ENCODE measurements at places on chromosomes 2 and 18.

GRCh38 chr2:240921995-240922244 is 15.8 kb downstream of the CROCC2 start:
- no peak for DNase-seq

DNA sequence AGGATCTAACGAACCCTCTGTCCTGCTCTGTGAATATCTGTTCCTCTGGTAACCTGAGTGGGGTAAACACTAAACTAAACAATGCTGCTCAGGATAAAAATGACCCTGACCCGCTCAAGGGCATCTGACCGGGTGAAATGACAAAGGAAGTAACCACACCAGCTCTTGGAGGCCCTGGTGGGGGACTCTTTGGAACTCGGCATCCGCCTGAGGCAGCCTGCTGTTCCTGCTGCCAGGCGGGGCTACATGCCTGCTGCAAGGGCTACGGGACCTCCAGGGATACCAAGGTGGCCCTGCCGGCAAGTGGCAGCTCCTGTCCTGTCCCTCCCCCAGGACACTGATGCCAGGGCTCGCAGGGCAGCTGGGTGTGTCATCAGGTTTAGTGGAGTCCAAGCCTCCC is 273.3 kb downstream of the HDAC4 start:
- DNase-seq, result no peak

GRCh38 chr18:384897-385296 is 115.6 kb downstream of the COLEC12 start:
- no peak for DNase-seq

GRCh38 chr2:12183032-12183645 is 436.7 kb downstream of the LPIN1 start:
- DNase-seq, result no peak

DNA sequence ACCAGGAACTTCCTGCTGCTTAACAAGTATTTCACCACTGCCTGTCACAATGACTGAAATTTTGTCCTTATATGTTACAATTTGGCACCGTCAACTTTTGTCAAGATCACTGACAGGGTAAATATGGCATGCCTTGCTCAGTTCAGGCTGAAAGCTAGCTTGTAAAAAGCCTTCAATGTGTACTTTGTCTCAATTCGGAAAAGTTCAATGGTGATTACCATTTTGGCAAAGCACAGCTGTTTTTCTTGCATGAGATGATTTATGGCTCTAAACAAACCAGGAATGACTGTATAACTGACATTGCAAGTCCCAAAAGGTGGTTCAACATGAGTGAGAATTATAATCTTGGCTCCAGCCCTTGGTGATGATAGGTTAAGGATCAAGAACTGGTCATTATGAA is 1255.2 kb downstream of the CNTNAP5 start:
- DNase-seq, result no peak

DNA sequence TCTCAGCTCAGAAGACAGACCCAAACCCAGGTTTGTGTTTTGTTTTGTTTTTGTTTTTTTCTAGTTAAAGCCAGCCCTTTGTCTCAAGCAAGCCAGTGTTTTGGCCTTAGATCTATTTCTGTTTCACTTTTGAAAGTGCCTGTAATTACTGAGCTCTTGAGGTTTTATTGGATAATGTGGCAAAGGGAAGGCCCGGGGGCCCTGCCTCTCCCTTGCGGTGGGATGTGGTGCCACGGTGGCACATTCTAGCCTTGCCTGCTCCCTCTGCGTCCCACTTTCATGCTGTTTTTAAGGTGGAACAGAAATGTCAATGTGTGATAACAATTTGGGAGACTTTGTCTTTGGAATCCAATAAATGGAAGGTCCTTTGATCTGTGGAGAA is 2.5 kb downstream of the HPCAL1 start:
- no peak for DNase-seq

Data from HAP-1 (cell line).